ENCODE measurements at places on chromosomes 12 and 14.

DNA sequence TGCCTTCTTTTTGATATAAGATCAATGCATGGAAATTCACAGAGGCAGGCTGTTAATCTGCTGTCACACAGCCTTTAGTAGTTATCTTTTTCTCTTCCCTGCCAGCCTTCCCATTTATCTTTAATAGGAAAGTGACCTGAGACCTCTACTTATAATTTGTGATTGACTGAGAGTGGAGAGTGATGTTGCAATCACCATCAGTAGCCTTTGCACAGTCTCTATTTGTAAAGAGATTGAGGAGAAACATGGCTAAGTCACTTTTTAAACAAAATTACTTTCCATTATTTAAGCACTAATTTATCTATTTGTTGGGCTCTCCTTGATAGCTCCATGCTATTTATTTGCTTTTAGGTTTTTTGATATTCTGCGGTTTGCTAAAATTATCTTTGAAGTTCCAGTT is 19.9 kb downstream of the LMNTD1 start:
- no peak for DNase-seq

DNA sequence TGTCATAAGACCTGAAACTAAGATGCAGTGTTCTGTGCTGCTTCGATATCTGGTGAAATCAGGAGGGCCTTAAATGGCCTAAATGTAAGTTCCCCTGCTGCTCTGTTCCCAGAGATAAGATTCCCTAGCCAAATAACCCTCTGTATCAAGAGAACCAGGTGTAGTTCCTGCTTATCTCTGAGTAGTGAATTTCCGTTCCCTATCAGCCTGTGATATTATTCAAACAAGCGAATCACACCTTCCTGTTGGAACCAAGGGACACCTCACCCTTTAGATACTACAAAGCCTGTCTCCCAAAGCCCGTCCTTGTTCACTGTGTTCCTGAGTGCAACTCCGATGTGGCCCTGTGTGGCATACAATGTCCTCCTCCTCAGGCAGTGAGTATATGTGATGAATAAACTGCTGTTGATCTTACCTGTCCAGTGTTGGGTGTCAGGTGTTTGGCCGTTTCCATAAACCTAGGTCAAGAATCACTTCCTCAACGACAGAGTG is 52.2 kb upstream of the COCH start:
- DNase-seq: no peak

GRCh38 chr14:64612021-64612380 is 62.2 kb downstream of the PPP1R36 start:
- DNase-seq: no peak

DNA sequence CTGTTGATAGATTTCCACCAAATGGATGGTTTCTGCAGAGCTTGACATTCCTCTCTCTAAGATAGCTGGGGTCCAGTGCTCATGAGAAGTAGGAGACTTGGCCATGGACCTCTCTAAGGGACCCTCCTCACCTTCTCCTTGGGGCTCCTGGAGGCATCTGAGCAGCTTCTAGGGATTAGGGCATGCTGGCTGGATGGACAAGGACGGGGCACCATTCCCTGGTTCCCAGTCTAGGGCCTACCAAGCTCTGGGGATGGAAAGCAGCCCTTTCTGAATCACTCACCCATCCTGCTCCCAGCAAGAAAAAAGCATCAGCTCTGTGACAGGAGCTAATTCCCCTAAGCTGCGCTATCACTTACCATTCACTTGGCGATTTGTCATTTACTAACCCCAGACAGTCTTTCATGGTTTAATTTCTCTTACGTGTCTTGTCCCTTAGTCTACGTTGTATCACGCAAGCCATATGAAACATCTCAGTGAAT is 39.5 kb downstream of the VWF start:
- no peak for DNase-seq

- DNase-seq: peak; percentile 76
Measured at GRCh38 chr12:47032644-47033043, 46.8 kb upstream of the PCED1B start.

- no peak for DNase-seq
Measured at GRCh38 chr12:11759494-11759878, 110.0 kb downstream of the ETV6 start.

DNA sequence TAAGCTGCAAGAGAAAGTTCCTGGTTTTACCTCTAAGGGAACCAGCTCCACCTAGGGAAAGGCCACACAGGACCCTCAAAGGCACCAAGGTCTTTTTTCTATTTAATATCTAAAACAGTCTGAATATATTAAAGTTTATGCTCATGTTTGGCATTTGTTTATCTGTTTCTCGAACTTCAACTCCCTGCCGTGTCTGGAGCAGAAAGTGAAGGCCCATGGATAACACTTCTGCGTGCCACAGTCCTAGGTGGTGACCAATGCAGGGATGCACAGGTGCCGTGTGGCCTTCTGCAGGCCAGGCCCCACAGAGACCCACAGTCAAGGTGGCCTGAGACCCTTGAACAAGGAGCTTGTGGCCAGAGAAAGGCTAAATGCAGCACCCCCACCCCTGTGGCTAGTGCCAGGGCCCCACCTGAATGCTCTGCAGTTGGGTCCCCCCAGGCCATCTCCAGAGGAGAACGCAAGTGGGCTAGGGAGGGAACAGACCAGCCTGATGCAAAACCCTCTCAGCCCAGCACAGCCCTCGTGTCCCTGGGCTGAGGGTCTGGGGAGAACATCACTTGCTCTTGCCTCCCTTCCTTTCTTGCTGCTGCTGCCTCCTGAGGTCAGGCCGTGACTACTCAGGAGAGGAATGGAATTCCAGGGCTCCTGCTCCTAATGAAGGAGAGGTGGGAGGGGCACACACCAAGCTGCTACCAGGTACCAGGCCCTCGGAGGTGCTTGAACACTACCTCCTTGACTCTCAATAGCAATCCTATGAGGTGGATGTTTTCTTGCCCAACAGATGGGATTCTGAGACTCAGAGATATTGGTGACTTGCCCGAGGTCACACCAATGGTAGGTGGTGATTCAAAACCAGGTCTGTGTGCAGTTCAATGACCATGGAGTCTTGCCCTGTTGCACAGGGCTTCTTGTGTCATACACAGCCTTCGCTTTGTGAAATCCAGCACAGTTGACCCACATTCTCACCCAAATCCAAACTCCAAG is 45.4 kb downstream of the PSMA6 start:
- DNase-seq: no peak

GRCh38 chr12:80559766-80560165 is 115.7 kb downstream of the PTPRQ start:
- DNase-seq: no peak

GRCh38 chr12:123928274-123928865 is 44.3 kb downstream of the CCDC92 start:
- DNase-seq: no peak
